Activated CD4-positive, alpha-beta T cell treated with anti-CD3 and anti-CD28 coated beads, Interleukin-2, amount 50 U/mL, for 24 hours (primary cell): ENCODE measurements at places on chromosomes 2 and 18.

DNA sequence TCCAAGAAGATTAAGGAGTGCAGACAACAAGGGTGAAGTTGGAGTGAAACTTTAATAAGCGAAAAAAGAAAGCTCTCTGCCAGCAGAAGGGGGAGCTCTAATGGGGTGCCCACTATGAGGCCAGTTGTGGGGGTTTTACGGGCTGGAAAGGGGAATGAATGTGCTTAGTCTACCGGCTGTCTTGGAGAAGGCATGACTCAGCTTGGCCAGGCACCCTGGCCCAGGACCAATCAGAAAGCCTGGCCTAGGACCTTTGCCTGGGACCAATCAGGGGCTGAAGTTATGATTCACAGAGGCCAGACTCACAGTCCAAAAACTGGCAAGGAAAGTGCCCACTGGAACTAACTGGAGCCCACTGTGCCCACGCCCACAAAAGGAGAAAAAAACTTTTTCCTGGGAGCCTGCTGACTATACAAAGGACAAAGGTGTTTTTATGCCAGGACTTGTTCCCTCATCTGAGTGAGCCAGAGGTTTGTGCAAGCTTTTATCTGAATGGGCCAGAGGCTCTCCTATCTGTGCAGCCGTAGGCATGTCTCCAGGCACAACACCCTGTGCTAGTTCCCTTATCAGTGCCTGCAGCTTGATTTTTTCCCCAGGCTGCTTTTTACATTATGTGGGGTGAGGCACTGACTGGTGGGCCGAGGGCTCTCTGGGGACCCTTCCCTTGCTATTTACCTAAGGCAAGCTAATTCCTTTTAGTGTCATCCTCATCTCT is 18.6 kb downstream of the CMPK2 start:
- no peak for DNase-seq

- no peak for DNase-seq
These were observed 97.4 kb downstream of the PLB1 start for GRCh38 chr2:28593160-28593755.

DNA sequence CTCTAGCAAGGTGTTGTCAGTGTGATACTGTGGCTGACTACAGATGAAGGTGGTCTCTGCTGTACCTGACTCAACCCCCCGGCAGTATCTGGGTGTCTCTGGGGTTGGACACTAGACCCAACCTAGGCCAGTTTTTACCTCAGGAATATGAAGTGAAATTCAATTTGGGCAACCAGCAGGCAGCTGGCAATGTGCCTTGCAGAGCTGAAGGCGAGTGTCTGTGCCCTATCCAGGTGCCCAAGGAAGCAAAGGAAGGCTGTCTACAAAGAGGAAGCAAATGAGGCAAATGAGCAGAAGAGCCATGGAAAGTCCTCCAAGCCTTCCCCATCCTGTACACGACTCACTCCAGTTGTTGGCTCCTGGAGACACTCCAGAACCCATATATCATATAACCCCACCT is 264.6 kb upstream of the AGAP1 start:
- DNase-seq: no peak

DNA sequence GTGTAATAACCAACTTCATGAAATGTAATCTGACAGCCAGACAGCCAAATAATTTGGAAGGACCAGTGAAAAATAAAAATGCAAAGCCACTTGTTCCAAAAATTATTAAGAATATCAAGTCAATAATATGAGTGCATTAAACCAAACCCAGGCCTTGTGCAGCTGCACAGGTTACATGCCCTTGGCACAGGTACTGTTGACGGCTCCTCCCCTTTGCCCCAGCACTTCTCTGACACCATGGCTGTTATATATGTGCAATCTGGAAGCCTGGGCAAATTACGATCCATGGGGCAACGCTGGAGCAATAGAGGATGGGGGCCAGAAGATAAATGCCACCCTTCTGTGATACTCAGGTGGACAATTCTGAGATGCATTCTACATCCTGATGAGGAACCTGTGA is 68.9 kb downstream of the METTL4 start:
- no peak for DNase-seq

DNA sequence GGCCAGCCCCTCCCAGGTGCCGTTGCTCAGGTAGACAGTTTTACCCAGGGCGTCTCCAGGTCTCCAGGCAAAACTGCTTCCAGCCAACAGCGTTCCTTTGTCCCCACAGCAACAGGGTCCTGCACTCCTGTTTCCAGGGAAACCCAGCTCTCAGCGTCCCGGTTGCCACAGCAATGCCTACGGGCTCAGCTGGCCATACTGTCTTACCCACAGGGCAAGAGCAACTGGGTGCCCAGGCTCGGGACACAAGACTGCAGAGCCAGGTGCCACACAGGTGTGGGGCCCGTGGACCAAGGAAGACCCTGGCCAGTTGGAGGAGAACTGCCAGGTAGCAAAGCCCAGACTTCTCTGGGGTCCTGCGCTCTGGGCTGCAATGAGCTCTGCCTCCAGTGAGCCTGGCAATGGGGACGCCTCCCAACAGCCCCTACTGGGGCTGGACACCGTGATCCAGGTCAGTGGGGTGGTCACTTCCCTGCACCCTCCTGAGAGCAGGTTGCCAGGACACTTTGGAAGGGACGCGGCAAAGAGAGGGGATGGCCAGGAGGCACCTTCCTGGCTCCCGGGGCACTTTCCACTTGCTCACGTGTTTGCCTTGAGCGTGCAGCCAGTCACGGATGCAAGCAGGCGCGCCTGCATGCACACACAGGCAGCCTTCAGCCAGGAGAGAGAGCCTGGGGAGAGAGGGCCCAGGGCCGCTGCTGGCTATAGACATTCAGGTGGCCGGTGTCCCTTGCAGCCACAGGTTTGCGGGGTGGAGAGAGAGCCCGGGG is at the start of gene CROCC2:
TSS of gene CROCC2 (plus strand) at position 196 of the 770 bp plus-strand sequence. CDS start at position 374, 178 bp downstream.
- no peak for DNase-seq

- no peak for DNase-seq
These were observed 56.0 kb downstream of the LRPPRC start for GRCh38 chr2:43939695-43940256.

- DNase-seq: no peak
These were observed 162.0 kb upstream of the ZFP36L2 start for GRCh38 chr2:43388371-43388770.

DNA sequence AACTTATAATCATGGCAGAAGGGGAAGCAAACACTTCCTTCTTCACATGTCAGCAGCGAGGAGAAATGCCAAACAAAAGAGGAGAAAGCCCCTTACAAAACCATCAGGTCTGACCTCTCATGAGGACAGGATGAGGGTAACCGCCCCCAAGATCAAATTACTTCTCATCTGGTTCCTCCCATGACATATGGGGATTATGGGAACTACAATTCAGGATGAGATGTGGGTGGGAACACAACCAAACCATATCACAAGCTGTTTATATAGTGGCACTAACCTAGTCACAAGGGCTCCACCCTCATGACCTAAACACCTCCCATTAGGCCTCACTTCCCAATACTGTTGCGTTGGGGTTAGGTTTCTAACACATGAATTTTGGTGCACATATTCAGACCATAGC is 110.0 kb downstream of the OSBPL6 start:
- no peak for DNase-seq

DNA sequence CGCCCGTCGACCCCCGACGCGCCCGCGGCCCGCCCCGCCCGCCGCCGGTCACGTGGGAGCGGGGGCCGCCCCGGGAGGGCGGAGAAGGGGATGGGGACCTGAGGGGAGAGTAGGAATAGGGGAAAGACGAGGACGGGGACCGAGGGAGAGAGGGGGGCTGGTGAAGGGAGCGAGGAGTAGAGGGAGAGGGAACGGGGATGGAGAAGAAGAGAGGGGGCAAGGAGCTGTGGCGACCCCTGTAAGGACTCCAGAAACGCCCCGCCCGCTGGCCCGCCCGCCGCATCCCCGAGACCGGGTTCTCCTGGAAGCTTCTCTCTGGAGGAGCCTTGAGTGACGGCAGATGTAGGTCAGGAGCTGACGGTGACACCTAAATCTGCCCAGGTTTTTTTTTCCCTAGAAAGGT is 615 bp downstream of the ADNP2 start:
- peak; percentile 21 for DNase-seq

- DNase-seq: no peak
These were observed 4.6 kb downstream of the PTGR3 start for GRCh38 chr18:75204269-75204731.

DNA sequence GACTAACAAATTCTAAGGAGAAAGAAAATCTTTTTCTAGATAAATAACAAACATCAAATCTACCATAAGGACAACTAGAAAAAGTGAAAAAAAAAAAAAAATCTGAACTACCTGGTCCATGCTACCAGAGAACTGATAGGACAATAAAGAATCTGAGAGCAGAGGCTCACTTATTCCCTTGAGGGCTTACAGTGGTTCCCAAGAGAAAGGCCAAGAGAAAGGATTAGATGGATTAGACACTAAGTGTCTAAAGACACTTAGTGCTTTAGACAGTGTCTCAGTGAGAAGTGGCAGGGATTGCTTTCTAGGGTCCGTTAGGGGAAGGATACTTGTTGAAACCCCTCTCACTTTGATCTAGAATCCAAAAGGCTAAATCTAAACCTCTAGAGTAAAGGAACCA is 78.2 kb downstream of the COA5 start:
- DNase-seq: no peak

DNA sequence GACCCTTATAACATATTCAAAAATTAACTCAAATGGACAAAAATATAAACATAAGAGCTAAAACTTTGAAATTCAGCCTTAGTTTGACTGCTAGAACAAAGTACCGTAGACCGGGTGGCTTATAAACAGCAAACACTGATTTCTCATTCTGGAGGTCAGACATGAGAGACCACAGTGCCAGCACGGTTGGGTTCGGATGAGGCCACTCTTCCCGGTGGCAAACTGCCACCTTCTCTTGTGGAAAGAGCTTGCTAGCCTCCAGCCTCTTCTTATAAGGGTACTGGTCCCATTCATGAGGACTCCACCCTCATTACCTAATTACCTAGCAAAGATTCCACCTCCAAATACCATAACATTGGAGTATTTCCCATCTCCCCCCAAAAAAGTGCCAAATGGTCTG is 91.3 kb downstream of the FAM210A start:
- no peak for DNase-seq

DNA sequence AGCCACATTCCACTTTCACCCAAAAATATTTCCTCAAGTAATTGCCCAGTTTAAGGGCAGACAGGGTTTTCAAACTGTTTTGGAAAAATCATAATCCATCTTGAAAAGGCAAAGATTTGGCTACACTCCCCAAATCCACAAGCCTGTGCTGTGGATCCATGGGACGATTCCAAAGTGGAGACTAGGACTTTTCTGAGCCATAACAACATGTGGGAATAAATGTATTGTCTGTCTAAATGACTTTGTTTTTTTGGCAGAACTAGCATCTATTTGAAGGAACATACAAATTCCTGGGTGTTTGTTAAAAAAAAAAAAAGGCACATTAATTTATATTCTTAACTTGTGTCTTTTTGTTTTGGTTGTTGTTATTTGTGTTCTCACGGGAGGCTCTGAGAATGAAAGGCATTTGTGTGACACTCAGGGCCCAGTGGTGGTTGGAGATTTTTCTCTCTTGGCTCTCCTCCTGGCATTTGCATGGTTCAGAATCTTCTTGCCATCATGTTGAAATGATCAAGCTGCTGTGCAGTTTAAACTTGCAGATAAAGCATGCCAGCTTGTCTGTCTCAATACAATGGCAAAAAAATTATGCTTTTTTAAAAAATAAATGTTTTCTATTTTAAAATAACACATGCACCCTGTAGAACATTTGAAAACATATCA is 277.4 kb downstream of the EN1 start:
- no peak for DNase-seq

DNA sequence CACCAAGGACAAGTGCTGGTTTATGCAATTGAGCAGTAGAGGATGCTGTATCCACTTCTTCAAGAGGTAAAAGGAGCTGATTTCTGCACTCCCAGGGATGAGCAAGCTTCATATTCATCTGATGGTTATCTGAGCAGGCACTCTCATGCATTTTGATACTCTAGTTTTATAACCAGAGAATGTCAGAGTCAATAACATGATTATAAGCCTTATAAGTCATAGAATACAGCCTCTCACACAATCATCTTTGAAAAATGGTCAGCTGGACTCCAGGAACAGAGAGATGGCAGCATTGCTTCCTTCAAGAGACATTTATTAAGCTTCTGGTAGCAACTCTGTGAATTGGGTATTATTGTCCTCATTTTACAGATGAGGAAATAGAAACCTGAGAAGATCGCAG is 167.1 kb downstream of the SLC8A1 start:
- DNase-seq: no peak

GRCh38 chr2:29010946-29011345 is 29.8 kb downstream of the TOGARAM2 start:
- DNase-seq: no peak

- no peak for DNase-seq
These were observed 3.6 kb upstream of the GBX2 start for GRCh38 chr2:236171680-236172254.

DNA sequence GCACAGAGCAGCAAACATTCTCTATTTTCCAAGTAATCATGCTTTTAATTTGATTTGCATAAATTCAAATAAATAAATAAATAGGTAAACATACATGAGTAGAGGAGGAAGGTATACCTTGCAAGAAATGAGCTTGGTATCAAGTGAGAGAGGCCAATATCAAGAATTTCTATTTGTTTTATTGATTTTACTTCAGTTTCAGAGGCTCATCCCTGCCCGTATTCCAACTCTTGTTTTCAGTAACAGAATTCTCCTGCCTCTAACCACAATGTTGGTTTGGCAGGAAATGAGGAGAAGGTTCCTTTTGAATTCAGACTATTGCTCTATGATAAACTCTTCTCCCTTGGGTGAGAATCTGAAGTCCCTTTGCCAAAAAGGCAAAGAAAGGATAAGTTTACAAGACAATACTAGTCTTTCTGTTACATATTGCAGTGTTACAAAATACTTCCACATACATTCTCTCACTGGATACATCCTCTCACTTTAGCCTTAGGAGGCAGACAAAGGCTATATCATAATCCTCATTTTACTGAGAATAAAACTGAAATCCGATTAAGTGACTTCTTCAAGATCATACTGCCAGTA is 68.3 kb upstream of the ZNF397 start:
- no peak for DNase-seq

GRCh38 chr2:75559680-75560021 is 1.1 kb downstream of the EVA1A start:
- DNase-seq: no peak

GRCh38 chr2:43157506-43158246 is 68.7 kb downstream of the ZFP36L2 start:
- no peak for DNase-seq
